CD4-positive, alpha-beta T cell treated with Interleukin-1 beta for 1 hour (primary cell): ENCODE measurements at places on chromosomes 6 and 20.

DNA sequence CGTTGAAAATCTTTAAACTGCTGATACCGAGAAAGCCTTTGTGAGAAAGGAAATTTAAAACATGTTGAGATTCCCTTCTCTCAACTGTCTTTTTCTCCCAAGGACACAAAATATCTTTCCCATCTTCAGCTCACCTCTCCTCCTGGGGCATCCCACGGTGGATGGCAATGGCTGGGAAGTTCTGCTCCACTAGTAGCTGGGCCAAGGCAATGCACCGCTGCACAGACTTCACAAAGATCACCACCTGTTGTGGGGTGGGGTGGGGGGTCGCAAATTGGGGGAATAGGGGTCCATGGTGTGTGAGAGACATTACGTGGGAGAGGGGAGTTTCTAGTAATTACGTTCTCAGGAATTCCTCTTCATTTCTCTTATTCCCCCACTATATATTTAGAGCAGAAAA is 2.4 kb downstream of the MCCD1 start:
- no peak for DNase-seq

- no peak for DNase-seq
These were observed 14.3 kb upstream of the SYNDIG1 start for GRCh38 chr20:24455081-24455480.

GRCh38 chr6:119313937-119314884 is 35.4 kb downstream of the MAN1A1 start:
- DNase-seq, result peak; percentile 29

DNA sequence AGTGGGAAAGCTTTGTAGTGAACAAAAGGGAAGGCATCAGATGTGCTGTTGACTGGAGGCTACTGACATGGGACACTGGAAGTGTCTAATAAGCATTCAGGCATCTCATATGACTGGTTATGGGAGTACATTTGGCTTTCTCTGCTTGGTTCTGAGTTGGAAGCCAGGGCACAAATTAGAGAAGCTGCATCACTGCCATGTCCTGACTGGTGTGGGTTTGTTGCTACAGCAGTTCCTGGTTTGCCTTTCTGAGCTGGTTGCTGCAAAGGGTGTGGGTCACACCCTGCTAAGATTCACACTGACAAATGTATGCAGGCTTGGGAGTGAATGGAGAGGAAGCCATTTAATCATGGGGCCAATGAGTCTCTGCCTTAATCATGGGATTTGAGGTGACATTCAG is 36.2 kb upstream of the NANP start:
- DNase-seq, result no peak

DNA sequence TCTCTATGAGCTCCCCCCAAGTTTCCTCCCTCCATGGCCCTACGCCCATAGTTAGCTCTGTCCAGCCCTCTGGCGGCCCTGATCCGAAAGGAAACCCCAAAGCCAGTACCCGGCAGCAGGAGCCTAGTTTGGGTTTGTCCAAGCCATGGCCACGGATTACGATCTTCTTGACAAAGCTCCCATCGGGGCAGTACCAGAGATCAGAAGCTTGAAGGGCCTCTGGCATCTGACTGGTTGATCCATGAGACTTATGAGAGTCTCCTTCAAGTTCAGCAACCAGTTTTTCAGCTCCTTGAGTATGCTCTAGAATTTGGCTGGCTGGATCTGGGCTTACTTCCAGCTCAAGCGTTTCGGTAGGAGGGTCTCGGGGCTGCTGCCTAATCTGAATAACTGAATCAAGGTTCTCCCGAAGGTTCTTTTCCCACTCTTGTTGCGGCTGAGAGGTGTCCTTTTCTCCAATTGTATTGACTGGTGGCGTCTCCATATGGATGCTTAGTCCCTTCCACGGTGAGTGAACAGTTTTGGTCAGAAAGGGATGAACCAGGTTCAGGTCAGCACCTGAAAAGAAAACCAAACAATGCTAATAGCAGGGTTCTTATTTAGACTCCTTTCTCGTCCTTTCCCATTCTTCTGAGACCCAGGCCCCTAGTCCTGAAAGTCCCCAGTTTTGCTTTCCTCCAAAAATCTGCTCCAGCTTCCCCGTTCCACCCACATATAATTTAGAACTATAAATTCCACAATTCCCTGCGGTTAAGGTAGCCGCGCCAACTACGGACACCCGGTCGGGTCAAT is 595 bp downstream of the FKBPL start:
- no peak for DNase-seq

DNA sequence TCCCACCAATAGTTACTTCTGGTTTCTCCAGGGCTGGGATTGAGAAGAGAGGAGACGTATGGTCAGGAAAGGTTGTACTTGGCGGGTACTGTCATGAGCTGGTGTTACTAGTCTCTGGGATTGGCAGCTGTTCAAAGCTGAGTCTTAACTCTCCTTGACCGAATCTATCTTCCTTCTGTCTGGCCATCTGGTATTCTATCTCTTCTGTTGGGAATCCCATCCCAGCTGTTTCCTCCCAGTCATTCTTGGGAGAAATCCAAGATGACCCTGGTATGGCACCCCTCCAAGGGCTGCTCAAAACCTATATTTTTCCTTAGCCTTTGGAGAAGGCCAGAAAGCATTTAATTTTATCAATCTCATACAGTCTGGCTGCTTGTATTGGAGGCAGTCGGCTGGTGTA is 287.0 kb upstream of the CHD6 start:
- DNase-seq, result no peak

DNA sequence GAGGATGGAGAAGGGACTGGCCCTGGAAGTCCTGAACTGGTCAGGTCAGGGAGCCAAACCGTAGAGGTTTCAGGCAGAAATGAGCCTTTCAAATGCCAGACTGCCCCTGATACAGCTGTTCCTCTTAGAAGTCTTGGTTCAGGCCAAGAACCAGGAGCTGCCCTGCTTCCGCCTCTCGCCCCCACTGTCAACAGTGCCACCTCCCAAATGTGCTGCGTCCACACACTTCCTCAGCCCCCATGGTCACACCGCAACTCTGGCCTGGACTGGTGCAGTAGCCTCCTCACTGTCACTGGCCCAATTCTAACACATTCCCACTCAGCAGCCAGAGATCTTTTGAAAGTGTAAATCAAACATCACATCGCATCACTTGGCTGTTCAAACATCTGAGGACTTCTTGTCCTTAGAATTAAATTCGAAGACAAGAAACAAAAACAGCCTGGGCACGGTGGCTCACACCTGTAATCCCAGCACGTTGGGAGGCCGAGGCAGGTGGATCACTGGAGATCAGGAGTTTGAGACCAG is 69.7 kb downstream of the STK35 start:
- no peak for DNase-seq

- no peak for DNase-seq
These were observed 70.7 kb downstream of the GFRAL start for GRCh38 chr6:55397986-55398385.
